ENCODE measurements at places on chromosomes 7 and 10.

- DNase-seq: no peak
Measured at GRCh38 chr10:3850999-3851937, 66.3 kb upstream of the KLF6 start.

DNA sequence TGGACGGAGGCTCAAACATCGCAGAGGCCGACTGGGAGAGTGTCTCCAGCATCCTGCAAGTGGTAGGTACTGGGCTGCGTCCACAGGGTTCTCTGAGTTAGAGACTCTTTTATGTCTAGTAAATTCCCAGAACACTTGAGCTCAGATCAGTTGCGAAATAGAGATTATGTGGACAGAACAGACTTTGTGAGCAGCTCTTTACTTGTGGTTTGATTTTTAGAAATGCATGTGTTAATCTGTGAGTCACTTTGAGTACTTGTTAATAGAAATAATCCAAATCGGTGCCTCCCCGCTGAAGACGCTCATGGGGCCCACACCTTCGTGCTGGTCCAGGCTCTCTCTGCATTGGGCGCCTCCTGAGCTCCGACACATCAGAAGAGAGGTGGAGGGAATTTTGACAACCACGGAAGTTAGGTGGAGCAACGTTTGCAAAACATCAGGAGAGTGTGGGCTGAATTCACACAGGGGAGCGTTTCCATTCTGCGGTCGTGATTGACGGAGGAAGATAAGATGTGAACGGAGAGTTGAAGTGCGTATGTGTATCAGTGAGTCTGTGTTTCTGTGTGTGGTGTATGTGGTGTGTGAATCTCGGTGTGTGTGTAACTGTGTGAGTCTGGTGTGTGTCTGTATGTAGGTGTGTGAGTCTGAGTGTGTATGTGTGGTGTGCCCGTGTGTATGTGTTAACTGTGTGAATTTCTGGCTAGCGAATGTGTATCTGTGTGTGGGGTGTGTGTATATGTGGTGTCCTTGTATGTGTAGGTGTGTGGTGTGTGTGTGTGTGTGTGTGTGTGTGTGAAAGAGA lies 32.1 kb downstream of the PFKP start:
- DNase-seq: no peak

GRCh38 chr7:155593461-155594162 lies 47.3 kb upstream of the CNPY1 start:
- no peak for DNase-seq

DNA sequence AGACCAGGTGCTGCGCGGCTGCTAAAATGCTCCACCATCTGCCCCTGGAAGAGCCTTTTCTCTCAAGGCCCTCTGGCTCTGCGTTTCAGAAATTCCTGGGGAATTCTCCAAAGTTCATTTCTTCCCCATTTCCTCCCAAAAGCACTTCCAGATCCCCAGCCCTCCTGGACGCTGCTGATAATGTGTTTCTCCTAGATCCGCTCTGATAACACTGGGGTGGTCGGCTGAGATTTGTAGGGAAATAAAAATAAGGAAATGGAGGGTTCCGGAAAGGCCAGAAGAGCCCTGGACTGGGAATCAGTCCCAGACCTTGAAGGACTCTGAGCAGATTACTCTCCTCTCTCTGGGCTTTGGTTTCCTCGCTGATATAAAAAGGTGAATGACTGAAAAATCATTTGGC lies 28.1 kb downstream of the COL13A1 start:
- no peak for DNase-seq

DNA sequence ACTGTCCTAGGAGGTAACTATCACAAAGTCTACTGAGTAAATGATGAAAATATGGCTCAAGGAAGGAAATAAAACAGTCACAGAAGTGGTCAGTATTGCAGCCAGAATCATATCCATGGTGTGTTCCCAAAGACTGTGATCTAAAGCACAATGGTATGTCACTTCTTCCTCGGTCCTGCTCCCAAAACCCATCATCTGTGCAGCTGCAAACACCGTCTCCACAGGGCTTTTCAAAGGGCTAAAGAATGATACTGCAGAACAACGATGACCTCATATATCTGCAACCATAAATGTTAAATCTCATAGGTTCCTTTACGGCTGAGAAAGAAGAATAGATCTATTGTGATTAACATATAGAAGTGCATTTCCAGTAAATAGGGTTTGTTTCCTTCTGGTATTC lies 465.0 kb downstream of the GRID1 start:
- no peak for DNase-seq

DNA sequence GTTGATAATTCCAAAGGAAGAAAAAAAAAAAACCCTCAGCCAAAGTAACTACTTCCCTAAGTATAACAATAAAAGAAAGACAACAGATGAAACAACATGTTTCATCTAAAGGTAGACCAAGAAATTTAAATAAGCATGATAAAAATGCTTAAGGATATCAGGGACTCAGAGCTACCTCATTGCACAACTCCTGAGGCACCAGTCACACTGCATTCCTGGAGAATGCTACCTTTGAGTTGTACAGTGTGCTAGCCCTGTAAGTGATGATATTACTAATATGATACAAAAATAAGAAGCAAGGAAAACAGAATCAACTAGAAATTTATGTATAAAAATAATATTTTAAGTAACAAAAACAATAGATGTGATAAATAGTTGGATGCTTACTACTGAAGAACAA lies 29.5 kb upstream of the C7orf33 start:
- no peak for DNase-seq

- DNase-seq: no peak
Measured at GRCh38 chr10:110572862-110573261, 5.4 kb downstream of the SMC3 start.

- no peak for DNase-seq
Measured at GRCh38 chr7:90892213-90892612, 296.1 kb downstream of the CDK14 start.

DNA sequence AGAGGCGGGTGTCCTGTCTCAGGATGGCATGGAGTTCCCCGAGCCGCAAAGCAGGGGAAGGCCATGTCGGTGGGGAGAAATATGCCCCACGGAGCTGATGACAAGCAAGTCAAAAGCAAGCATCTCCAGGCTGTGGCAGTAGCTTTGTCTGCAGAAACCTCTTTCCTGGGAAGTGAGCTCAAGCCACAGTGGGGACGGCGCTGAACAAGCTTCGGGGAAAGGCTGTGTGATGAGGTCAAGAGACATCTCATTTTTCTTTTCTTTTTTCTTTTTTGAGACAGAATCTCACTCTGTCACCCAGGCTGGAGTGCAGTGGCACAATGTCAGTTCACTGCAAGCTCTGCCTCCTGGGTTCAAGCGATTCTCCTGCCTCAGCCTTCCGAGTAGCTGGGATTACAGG lies 62.6 kb downstream of the ELFN1 start:
- DNase-seq: no peak

GRCh38 chr7:159094919-159095915 lies 49.5 kb downstream of the VIPR2 start:
- no peak for DNase-seq

- no peak for DNase-seq
Measured at GRCh38 chr10:32055478-32056135, 618 bp downstream of the KIF5B start.

GRCh38 chr10:16754765-16755164 lies 62.5 kb downstream of the RSU1 start:
- DNase-seq: no peak

- DNase-seq: no peak
Measured at GRCh38 chr7:66379542-66380160, 174.5 kb downstream of the TPST1 start.

DNA sequence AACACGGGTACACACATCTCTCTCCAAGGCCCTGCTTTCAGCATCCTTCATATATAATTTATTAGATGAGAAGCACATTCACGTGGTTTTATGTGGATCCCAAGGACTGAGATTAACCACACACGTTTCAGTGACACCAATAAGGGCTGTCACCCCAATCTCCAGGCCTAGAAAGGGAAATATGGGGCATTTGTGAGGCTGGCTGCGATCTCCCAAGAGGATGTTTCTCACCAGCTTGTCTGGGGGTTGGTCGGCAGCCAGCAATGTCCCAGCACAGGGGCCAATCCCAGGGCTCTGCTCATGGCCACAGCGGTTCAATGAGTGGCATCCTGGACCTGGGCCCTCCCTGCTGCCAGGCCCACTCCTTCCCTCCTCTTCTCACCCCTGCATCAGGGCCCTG lies 115.5 kb downstream of the ITIH5 start:
- DNase-seq: no peak

- no peak for DNase-seq
Measured at GRCh38 chr7:41925946-41926345, 223.1 kb upstream of the INHBA start.

GRCh38 chr10:69119896-69120295 lies 4.1 kb upstream of the VPS26A start:
- DNase-seq: no peak

DNA sequence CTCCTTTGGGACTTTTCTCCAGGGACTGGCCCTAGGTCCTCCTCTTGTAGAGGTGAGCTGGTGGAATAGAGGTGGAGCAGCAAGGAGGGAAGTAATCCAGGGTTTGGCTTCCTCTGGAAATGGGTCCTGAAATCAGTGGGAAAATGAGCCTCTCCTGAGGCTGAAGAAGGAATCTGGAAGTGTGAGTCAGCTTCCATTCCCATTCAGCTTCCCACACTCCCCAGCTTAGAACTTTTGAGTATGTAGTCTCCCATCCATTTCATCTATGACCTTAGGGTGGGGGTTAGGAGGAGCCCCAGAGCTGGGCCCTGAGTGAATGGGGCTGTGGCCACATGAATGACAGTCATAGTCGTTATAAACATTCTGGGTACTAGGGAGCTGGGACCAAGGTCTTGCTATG lies 17.7 kb downstream of the LDB1 start:
- DNase-seq: no peak

- no peak for DNase-seq
Measured at GRCh38 chr10:29030900-29031299, 258.0 kb upstream of the LYZL1 start.

GRCh38 chr7:27183682-27184336 lies 1.2 kb downstream of the HOXA11 start:
- no peak for DNase-seq

- DNase-seq: no peak
Measured at GRCh38 chr7:17557251-17557671, 258.8 kb downstream of the AHR start.

DNA sequence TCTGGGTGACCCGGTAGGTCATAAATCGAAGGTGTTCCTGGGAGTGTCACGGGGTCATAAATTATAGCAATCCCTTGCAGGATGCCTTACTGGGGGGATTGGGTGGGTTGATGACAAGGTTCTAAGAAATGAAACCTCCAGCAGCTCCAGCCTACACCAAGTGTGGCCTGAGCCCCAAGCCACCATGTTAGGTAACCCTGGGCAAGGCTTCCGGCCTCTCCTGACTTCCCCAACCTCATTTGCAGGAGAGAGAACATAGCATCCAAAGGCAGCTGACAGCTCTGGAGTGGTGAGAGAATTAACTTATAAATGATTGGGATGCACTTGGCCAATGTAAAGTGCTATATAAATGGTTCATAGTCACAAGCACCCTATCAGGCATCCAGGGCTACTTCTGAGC lies 52.8 kb upstream of the TMEM273 start:
- no peak for DNase-seq

- DNase-seq: no peak
Measured at GRCh38 chr10:79058899-79059841, 9.6 kb upstream of the ZMIZ1 start.

GRCh38 chr7:145313551-145313950 lies 477.7 kb upstream of the TPK1 start:
- DNase-seq: no peak

GRCh38 chr10:72832701-72833100 lies 60.8 kb upstream of the OIT3 start:
- DNase-seq: no peak

- DNase-seq: no peak
Measured at GRCh38 chr10:75654171-75654771, 222.8 kb downstream of the LRMDA start.

DNA sequence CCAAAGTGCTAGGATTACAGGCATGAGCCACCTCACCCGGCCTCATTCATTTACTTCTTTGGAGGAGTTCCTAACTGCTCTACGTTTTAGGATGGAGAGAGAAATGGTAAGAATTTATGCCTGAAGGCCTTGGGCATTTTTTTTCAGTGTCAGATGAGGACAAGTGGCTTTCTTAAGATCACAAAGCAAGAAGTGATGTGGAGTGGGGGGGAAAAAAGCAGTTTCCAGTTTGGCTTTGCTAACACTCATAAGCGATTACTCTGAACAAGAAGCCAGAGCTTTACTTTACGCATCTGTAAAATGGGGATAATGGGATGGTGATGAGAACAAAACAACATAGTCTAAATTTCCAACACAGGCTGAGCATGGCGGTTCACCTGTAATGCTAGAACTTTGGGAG lies 2.6 kb upstream of the PPIA start:
- no peak for DNase-seq

GRCh38 chr10:27188897-27189296 lies 33.7 kb downstream of the MASTL start:
- no peak for DNase-seq

DNA sequence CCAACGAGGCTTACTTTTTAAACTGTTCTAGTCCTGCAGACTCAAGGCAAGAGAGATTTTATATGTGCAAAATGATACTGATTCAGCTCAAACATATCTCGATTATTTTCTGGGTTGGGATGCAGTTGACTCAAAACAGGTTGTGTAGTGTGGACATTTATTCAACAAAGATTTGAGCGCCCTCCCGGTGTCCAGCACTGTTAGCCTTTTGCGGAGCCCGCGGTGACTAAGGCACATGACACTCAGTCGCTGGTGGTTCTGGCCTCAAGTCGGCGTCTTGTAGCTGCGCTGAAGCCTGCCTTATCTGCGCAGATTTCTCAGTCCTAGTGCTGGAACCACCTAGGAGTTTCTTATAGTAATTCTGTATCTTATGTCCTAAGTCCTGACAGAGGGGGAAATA lies 938 bp upstream of the CADPS2 start:
- DNase-seq: no peak

GRCh38 chr10:74380795-74381194 lies 229.8 kb downstream of the ADK start:
- DNase-seq: no peak

DNA sequence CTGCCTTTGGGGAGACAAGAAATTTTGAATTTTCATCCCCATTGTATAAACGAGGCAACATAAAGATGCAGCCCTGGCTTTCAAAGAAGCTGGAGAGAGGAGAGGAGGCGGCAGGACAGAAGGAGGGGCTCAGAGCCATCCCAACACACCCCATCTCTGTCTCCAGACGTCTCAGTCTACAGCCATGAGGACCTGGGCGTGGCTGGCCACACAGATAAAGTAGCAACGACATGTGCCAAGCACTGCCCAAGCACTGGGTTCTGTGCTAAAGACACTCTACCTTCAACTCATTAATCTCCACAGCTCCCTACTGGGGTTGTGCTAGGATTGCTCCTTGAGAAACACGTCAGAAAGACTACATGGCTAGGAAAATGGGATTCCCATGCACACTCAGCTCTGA lies 65.2 kb downstream of the DLG5 start:
- DNase-seq: no peak
